ENCODE measurements at places on chromosomes 16 and 17.

- DNase-seq = no peak
These were observed 701.1 kb downstream of the WWOX start for GRCh38 chr16:78800523-78800922.

GRCh38 chr16:1105888-1106620 is 10.0 kb upstream of the C1QTNF8 start:
- DNase-seq = peak; percentile 78

- DNase-seq = no peak
These were observed 221.5 kb upstream of the SOX9 start for GRCh38 chr17:71899317-71899716.

GRCh38 chr16:87233928-87234327 is 83.3 kb downstream of the C16orf95 start:
- DNase-seq = no peak

DNA sequence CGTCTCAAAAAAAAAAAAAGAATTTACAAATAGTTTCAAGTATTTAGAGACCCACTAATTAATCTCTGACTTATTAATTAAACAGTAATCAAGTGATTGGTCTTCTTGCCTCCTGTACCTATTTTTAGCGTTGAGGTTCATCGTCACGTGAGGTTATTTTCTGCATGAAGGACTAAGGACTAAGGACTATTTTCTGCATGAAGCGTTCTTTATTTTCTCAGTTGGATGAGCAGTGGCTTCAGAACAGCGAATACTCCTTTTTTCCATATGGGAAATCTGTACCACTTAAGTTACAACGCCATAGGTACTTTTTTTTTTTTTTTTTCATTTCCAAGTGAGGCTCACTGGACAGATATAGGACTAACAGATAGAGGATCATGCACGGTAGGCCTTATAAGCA is 224.9 kb downstream of the CNTNAP4 start:
- DNase-seq = no peak

GRCh38 chr16:87615621-87616041 is 13.3 kb downstream of the JPH3 start:
- no peak for DNase-seq

DNA sequence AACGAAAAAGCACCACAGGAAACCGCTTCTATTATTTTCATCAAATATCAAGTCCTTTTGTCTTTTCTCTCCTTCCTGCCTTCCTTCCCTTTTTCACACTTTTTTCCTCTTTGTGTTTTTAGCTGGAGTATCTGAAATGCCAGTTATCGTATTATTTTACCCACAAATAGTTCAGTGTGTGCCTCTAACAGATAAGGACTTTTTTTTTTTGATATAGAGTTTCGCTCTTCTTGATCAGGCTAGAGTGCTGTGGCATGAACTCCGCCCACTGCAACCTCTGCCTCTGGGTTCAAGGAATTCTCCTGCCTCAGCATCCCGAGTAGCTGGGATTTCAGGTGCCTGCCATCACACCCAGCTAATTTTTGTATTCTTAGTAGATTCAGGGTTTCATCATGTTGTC is 10.7 kb downstream of the DNAAF1 start:
- no peak for DNase-seq

DNA sequence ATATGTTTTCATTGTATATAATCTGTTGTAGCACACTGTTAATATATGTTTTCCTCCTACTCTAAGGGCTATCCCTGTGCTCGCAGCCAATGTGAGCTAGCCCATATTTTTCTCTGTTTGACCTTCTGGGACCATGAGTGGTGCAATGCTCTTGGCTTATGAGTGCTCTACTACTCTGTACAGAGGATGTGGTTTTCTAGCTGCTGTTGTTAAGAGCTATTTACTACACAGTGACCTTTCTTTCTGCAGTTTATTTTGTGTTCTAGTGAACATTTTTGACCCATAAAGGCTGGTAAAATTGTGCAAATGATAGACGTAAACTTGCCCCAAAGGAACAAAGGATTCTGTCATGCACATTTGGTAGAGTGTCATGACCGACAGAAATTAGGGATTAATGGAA is 84.1 kb upstream of the CPHXL start:
- no peak for DNase-seq

DNA sequence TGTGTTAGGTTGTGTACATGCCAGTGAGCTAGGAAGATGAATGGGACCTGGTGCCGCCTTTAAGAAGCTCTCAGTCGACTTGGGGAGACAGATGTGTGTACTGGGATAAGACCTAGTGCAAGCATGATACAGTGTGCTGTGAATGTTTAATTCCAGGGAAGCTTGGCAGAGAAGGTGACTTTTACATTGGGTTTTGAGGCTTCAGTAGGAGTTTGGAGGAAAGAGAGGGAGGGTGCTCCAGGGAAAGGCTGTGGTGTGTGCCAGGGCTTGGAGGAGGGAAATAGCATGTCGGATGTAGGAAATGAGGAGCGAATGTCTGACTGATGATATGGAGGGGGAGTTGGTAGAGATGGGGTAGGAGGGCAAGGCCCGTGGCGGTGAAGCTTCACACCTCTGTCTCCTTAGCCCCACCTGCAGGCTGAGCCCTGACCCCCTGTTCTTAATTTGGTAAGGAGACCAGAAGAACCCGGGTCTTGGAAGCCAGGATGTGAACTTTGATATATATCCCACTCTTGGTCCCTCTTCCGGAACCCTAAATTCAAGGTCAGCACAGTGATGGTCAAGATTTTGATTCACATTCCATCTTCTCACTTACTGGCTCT is 76.6 kb downstream of the PLCG2 start:
- DNase-seq = no peak

GRCh38 chr16:51107742-51108141 is 43.3 kb downstream of the SALL1 start:
- no peak for DNase-seq

- DNase-seq = no peak
These were observed 14.6 kb downstream of the MYO15A start for GRCh38 chr17:18122990-18123753.

GRCh38 chr17:81903415-81903831 is 1.4 kb downstream of the NPB start:
- no peak for DNase-seq

GRCh38 chr17:82385559-82386254 is 14.1 kb downstream of the UTS2R start:
- DNase-seq = no peak

- DNase-seq = peak; percentile 81
These were observed at the start of gene TNK1 for GRCh38 chr17:7380855-7381683. TNK1 (plus strand) TSS chr17:7381089; CDS start chr17:7382927, 1,838 bp downstream.

GRCh38 chr17:58352596-58353388 is 791 bp upstream of the SUPT4H1 start:
- DNase-seq = no peak

DNA sequence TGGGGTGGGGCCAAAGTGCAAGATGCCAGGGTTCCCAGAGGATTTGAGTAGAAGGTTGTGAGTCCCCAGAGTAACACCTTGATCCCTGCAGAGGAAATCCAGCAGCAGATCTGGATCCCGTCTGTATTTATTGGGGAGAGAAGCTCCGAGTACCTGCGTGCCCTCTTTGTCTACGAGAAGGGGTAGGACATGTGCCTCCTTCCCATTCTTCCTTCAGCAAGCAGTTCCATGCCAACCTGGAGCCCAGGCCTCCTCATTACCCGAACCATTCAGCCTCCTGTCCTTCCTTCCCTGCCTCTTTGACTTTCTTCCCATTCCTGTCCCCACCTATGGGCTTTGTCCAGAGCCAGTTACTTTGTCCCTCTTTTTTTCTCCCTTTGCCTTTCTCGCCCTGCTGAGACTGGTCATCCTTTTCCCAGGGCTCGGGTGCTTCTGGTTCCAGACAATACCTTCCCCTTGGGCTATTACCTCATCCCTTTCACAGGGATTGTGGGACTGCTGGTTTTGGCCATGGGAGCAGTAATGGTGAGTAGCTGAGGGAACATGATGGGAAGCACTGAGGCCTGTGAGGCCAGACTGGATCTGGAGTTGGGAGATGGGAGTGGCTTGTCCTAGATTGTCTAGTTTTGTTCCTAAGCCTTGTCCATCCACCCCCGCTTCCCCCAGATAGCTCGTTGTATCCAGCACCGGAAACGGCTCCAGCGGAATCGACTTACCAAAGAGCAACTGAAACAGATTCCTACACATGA is 2.9 kb downstream of the RNF167 start:
- DNase-seq = no peak

DNA sequence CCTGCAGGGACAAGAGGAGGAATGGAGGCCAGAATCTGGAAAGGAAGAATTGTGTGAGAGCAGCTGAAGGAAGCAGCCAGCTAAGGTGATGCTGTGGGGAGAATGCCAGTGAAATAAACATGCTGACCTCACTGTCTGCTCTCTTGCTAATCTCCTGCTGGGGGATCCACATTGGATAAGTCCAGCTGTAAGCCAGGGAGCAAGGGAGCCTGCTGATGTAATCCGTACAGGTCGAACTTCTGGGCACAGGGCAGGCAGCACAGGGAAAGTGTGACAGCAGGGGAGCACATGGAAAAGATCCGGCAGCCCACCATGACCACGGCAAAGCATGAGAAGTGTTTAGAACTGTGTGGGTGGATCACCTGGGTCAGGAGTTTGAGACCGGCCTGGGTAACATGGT is 7.5 kb upstream of the XPO6 start:
- DNase-seq = no peak

- no peak for DNase-seq
These were observed 49.8 kb downstream of the COTL1 start for GRCh38 chr16:84568066-84568465.

DNA sequence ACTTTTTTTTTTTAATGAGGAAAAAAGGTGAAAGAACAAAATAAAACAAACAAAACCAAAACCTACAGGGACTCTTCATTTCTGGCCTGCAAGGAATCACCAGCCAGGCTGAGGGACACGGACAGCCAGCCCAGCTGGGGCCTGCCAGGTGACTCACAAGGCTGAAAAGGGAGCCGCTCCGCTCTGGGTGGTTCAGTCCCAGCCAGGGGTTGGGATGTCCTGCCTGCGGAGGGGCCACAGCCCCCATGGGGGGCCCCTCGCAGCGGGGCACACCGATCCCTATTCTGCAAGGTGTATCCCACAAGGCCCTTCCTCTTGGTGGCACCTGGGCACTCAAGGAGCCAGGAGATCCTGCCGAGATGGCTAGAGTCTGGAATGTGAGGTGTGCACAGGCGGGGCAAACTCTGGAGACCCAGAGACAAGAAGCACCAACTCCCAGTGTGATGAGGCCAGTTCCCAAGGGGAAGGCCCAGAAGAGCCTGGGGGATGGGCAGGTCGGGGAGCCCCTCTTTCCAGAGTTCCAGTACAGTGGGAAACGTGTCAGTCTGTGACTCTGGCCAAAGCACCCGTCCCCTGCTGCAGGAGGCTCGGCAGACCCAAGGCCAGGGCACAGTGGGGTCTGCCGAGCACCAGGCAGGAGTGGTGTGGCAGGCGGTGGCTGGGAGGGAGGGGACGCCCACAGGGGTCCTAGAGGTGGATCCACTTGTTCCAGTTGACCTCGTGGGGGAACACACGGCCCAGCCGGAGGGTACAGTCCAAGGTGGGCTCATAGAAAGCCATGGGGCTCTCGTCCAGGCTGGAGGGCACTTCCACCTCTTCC is 58.9 kb downstream of the IL21R start:
- DNase-seq = no peak

DNA sequence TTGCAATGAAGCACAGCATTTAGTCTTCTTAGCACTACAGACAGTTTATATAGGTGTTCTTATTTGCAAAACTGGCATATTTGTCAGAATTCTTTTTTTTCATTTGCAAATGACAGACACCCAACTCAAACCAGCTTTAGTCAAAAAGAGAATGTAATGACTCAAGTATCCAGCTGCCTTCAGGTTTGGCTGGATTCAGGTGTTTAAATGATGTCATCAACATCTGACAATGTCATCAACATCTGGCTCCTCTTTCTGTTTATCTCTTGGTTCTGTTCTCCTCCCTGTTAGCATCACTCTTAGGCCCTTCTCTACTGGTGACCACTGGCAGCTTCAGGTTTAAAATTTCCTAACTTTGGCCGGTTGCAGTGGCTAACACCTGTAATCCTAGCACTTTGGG is 18.9 kb downstream of the TMC5 start:
- no peak for DNase-seq
